Thoracic aorta (tissue), 2 donors: ENCODE measurements at places on chromosomes 13 and 19.

DNA sequence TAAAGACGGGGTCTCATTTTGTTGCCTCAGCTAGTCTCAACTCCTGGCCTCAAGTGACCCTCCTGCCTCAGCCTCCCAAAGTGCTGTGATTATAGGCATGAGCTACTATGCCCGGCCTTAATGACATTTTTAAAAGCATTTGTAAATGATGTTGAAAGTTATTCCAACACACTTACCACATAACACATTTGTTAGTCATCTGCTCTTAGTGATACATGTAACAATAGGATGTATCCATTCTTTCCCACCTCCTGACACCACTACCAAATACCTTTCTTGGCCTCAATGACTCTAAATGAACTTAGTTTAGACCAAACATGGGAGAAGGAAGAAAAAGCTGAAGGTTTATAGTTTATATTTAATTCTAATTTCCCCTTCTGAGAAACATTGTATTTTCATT is 59.8 kb upstream of the MEDAG start:
- no peak for DNase-seq

GRCh38 chr19:41328157-41328841 is 18.3 kb downstream of the CCDC97 start:
- DNase-seq = no peak

DNA sequence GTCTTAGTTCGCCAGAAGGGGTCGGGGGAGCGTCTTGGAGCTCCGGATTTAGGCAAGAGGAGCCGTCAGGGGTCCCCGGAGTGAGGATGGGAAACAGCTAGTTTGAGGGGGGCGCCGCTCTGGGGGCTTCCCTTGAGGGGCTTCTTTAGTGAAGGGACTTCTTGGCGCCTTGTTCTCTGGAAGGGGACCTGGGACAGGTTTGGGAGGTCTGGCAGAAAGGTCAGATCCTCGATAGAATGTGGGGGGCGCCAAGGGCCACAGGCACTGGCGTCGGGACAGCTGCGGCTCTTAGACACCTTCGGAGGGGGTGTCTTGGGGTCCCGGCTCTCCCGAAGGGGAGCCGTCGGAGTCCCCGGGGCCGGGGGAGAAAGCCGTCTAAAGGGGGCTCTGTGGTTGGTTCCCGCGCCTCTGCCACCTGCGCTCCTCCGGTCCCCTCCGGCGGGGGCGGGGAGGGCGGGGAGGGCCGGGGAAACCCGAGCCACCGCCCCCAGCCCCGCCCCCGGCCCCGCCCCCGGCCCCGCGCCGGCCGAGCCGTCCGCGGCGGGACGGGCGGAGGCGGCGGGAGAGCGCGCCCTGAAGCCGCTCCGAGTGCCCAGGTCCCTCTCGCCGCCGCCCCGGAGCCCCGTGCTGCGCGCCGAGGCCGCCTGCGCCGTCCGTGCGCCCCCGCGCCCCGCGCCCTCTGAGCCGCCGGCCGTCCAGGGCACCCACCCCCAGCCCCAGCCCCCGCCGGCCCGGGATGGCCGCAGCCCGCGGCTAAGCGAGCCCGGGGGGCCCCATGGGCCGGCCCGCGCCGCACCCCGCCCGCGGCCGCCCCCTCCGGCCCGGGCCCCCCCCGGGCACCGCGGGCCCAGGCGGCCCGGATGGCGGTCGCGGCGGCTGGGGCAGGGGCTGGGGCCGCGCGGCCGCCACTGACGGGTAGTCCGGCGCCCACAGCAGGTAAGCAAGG is at the start of gene NRTN:
Gene NRTN, plus strand, starts transcription at position 552 of the 946 bp plus-strand sequence. CDS start 19,099 bp downstream, outside the sequence.
- DNase-seq = no peak

DNA sequence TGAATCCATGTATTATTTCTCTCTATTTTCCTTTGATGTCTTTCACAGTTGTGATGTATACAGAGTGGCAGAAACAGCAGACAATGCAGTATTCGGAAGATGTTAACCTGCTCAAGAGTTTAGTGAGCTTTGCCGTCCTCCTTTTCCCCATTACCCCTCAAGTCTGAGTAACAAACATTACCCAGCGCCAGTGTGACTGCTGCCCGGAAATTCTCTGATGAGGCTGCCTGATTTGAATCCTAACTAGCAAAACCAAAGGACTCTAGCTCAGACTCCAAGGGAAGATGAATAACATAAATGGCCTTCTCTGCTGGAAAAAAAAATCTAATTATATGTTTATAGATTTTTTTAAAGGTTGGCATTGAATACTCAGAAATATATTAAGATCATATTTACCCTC is 247.3 kb upstream of the SOX21 start:
- no peak for DNase-seq

- no peak for DNase-seq
These were observed 31.1 kb downstream of the CEACAM8 start for GRCh38 chr19:42563352-42564210.

DNA sequence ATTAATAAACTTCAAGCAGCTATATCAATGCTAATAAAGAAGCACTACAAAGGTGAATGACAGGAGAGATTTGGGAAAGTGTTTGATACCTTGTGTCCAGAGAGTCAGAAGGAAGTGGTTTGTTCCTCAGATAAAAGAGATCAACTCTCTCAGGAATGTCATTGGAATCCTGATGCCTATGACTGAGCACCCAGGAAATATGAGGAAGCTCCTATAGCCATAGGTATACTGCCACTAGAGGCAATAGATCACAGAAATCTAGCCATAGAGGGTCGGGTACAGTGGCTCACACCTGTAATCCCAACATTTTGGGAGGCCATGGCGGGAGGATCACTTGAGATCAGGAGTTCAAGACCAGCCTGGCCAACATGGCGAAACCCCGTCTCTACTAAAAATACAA is 612.6 kb downstream of the DACH1 start:
- DNase-seq = no peak

DNA sequence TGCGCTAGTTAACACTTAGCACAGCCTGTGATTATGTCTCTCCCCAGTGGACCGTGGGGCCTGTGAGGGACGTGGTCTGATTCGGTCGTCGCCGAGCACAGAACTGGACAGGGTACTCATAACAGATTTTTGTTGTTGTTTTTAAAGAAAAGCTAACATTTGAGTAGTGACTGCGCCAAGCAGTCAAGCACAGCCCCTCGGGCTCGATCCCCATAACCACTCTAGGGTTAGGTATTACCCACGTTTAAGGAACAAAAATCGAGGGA is 805 bp upstream of the PTOV1 start:
- DNase-seq = no peak

DNA sequence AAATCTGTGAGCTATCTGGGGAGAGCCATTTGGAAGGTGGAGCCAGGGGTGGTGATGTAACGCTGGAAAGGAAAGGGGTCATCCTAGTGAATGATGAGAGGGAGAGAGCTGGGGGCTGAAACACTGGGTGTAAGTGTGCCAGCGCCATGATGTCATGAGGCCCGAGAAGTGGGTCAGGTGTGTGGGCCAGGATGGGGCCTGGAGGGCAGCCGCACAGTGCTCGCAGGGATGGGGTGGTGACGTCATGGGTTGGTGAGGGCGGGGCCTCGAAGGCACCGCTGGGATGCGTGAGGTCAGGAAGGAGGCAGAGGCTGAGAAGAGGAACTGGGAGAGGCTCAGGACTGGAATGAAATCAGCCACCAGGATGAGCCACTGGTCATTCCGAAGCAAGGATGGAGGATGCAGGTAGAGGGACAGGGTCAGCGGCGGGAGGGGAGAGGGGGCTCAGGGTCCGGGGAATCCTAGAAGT is 4.4 kb downstream of the CCDC61 start:
- DNase-seq = no peak

- no peak for DNase-seq
These were observed 14.6 kb downstream of the SIGLEC11 start for GRCh38 chr19:49946415-49946814.

DNA sequence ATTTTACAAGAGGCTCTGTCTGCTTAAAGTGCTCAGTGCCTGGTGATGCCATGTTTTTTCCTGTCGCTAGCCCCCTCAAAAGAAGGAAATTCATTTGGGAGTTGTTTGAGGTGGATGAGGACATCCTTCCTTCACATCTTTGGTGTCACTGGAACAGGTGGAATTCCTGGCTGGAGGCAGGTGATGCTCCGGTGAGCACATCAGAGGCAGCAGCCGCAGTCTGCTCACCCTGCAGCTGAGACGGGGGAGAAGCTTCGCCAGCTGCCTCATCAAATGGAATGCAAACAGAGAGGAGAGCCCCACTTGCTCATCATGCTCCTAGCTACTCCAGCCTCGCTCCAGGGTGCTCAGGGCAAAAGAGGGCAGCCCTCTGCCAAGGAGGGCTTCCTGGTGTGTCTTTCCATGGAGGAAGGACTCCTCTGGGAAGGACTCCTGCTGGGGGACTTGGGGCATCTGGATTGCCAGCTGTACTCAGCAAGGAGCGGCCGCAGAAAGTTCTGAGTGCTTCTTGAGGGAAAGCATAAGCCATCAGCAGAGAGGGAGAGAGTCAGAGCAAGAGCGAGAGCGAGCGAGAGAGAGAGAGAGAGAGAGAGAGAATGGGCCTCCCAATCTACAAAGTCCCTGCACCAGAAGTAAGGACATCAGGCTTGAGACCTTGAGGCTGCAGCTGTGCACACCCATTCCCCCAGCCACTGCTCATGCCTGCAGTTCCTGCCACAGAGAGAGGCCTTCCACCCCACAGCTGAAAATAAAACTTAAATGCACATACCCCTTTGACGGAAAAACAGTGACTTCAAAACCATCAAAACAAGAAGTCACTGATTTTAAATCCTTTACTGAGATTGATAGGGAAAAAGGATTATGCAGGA is 74.3 kb upstream of the UBL3 start:
- no peak for DNase-seq

DNA sequence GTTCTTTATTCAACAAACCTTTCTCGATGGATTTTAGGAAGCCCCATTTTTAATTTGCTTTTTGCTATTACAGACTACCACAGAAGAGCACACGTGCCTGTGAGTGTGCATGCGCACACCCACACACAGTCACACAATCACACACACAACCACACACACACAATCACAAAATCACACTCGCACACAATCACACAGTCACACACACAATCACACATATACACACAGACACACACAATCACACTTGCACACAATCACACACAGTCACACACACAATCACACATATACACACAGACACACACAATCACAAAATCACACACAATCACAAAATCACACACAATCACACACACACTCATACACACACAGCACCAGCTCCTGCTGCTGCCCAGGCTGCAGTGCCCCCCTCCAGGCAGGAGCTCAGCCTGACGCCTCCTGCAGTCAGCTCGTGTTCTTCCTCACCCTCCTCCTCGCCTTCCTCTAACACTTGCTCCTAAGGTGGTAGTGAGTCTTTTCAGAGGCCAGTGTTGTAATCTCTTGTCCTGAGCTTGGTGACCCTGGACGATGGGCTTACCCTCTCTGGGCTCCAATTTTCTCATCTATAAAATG is 125.0 kb upstream of the SOX1 start:
- no peak for DNase-seq

- peak; percentile 72 for DNase-seq
These were observed 5.5 kb upstream of the QTRT1 start for GRCh38 chr19:10695401-10696398.

GRCh38 chr19:17554968-17555479 is 425 bp upstream of the COLGALT1 start:
- no peak for DNase-seq

DNA sequence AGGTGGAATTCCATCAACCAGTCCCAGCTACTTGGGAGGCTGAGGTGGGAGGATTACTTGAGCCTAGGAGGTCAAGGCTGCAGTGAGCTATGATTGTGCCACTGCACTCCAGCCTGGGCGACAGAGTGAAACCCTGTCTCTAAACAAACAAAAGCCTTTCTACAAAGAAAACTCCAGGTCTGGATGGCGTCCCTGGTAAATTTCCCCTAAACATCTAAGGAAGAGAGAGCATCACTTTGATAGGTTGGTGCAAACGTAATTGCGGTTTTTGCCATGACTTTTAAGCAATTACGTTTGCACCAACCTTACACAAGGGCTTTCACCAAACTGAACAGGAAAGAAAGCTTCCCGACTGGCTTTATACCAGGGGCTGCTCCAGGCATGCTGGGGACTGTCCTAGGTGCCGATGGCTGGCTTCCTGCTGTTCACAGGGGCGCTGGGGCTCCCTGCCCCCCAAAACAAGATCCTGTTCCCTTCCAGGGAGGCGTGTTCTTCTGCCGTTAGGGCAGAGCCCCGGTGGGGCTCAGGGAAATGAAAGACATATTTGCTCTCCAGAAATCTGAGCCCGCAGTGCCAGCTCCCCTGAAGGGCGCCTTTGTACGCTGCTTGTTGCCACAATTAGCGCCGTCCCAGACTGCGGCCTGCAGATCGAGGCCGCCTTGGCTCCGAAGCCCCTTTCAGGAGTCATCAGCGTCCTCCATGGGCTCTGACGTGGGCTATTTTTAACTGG is 38.7 kb upstream of the KLF2 start:
- peak; percentile 25 for DNase-seq

- no peak for DNase-seq
These were observed 53.9 kb upstream of the GAS6 start for GRCh38 chr13:113917594-113918371.

- no peak for DNase-seq
These were observed 2.6 kb upstream of the OXGR1 start for GRCh38 chr13:96996886-96997285.

GRCh38 chr19:46963093-46963734 is 56.4 kb upstream of the NPAS1 start:
- no peak for DNase-seq

DNA sequence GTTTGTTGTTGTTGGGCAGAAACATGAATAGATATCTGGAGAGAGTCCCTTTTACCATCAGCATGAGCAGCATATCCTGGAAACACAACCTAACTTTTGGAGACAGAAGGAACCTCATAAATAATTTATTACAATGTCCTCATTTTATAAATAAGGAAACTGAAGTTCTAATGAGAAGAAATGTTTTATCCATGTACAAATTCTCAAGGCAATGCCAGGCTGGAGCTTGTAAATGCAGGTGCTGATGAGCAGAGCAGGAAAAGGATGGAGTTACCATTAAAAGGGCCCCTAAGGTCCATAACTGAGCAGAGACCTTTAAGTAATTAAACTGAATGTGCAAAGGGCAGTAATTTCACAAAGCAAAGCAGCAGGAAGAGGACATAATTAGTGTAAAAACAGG is 17.3 kb downstream of the LCP1 start:
- no peak for DNase-seq

DNA sequence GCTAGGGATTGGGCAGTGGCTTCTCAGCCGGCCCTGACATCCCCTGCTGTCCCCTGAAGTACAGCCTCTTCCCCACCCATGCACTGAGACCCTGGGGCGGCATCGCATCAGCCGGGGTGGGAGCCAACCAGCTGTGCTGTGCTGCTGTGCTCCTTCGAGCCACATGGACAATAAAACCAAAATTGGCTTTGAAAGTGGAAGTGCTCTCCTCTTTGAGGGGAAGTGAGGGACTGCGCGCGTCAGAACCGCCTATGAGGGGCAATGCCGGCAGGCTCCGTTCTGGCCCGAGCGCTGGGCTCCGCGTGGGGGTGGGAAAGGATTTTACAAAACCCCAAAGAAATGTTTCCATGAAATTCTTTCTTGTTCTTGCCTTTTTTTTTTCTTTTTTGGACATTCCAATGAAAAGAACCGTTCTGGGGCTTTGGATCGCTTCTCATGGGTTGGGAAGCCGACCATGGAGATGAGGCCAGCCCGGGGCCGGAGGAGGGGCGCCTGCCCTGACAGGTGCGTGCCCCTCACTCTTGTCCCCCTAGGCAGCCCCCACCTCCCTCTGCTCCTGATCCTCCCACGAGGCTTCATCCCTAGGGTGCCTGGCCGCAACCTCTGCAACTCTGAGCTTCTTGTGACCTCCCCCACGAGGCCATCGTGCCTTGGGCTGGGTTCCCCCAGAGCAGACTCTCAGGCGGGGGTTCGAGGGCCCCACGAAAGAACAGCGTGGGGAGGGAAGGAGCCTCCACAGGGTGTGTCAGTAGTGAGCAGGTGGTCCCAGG is 22.6 kb downstream of the KLHL26 start:
- DNase-seq = no peak
